ENCODE measurements at places on chromosomes 3 and 15.

GRCh38 chr3:187783098-187783497 is 37.8 kb upstream of the BCL6 start:
- H3K27me3 ChIP-seq: peaks cover 2% of the 10 kb centered on the region
- peaks cover 23% of the 10 kb centered on the region for H3K4me1 ChIP-seq
- no peaks in the 10 kb centered on the region for H3K36me3 ChIP-seq
- peak overlapping the region; percentile 68 for H3K4me3 ChIP-seq

DNA sequence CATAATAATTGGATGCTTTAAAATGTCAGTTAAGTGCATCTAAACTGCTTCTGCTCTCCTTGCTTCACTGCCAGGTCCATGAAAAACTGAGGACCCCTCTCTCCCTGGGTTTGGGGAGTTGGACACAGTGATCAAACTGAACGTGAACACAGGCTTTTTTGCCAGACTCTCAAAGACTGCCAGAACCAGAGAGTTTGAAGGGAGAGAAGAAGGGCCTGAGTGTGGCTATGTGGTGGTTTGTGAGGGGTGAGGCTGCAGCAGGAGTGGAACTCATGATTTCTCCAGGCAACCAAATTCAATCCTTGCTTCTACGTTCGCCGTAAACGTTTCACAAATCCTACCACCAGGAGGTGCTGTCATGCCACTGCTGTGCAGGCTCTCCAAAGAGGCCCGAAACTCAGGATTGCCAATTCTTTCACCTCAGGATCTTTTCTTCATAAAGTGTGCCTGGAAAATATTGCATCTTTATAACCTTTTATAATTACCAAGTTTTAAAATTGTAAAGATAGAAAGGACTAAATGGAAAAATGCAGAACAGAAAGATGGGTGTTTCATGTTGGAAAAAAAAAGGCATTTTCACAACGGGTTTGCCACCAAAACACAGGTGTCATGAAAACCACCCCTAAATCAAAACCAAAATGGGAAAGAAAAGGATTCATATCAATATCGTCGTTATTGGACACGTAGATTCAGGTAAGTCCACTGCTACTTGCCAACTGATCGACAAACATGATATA is 19.7 kb downstream of the TM4SF4 start:
- H3K4me3 ChIP-seq: peak overlapping the region; percentile 22
- peaks cover 3% of the 10 kb centered on the region for H3K27me3 ChIP-seq
- H3K27ac ChIP-seq: no peak overlapping the region
- no peaks in the 10 kb centered on the region for H3K36me3 ChIP-seq
- peak; percentile 46 for DNase-seq
- peaks cover 36% of the 10 kb centered on the region for H3K4me1 ChIP-seq

GRCh38 chr3:108342837-108343486 is 46.6 kb downstream of the HHLA2 start:
- H3K27me3 ChIP-seq: peaks cover 4% of the 10 kb centered on the region
- no peak overlapping the region for H3K27ac ChIP-seq
- peak; percentile 4 for DNase-seq
- no peak overlapping the region for H3K4me3 ChIP-seq
- peaks cover 7% of the 10 kb centered on the region for H3K4me1 ChIP-seq

GRCh38 chr15:94206463-94207167 is 24.7 kb upstream of the MCTP2 start:
- DNase-seq: peak; percentile 92
- H3K27ac ChIP-seq: peak overlapping the region; percentile 81
- no peaks in the 10 kb centered on the region for H3K27me3 ChIP-seq
- H3K36me3 ChIP-seq: 0 out of 2 replicates have a peak, but pooled peaks cover 5% of the 10 kb centered on the region
- peaks cover 16% of the 10 kb centered on the region for H3K4me1 ChIP-seq

DNA sequence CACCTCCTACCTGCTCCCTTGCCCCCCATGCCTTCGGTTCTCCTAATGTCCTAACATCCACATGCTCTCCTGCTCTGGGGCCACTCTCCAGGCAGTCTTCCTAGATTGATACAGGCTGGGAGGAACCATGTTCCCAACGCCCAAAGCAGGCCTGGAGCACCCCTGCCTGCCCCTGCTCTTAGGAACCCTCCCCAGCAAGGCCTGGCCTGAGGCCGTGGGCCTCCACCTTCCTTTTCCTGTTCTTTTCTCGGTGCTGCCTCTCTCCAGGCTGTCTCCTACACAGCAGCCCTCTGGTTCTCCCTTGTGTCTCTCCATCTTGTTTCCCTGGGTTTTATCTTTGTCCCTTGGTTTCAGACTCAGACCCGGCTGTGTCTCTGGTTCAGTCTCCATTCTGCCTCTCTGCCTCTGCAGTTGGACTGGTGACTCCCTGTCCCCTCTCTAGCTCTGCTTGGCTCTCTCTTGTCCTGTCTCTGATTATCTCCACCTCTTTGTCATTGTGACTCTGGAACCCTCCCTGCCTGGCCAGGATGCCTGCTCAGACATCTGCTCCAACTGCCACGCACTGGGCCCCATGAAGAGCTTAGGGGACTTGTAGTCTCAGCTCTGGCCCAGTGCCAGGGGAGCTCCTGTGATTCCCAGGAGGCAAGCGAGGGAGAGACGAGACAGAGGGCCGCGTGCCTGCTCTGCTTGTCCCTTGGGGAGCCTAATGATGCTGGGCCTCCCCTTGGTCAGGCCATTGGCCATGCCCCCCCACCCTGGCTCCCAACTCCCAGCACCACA is 26.0 kb upstream of the RPL29 start:
- H3K4me1 ChIP-seq: peaks cover 33% of the 10 kb centered on the region
- no peak for DNase-seq
- H3K4me3 ChIP-seq: no peak overlapping the region
- H3K27ac ChIP-seq: peak overlapping the region; percentile 69
- no peaks in the 10 kb centered on the region for H3K36me3 ChIP-seq
- peaks cover 1% of the 10 kb centered on the region for H3K27me3 ChIP-seq

DNA sequence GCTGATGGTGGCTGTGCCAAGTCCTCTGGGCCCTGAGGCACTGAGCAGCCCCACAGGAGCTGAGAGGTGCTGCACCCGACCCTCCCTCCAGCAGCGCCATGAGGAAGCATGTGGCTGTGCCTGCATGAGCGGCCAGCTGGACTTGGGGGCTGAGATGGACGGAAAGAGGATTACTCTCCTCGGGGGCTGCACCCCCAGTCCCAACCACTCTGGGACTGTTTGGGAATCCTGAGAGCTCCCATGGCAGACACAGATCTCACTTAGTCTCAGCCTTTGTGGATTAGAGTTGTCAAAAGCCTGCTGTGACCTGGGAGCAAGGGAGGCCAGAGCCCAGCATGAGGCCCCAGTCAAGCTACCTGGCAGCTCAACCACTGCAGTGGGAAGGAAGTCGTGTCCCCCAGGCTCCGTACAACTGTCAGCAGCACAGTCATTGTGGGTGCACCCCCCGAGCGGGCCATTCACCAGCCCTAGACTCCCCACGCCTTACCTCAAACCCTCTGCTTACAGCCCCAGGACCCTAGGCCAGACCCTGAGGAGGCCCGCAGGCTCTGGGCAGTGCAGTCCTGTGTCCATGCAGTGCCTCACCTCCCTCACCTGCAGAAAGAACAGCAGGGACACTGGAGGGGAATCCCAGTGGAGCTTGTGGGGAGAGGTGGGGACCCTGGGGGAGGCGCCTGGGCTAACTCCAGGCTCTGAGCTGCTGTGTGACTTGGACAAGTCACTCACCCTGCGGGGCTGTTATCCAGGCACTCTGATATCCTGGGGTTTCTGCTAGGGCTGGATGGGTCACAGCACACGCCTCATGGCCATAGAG is 17.1 kb downstream of the PRR23E start:
- no peak for DNase-seq
- H3K4me3 ChIP-seq: no peak overlapping the region
- peaks cover 40% of the 10 kb centered on the region for H3K27me3 ChIP-seq
- no peaks in the 10 kb centered on the region for H3K36me3 ChIP-seq
- peaks cover 9% of the 10 kb centered on the region for H3K4me1 ChIP-seq

GRCh38 chr15:85541744-85542143 is 161.3 kb downstream of the AKAP13 start:
- DNase-seq: no peak
- H3K36me3 ChIP-seq: peaks cover 25% of the 10 kb centered on the region
- H3K27me3 ChIP-seq: no peaks in the 10 kb centered on the region
- peaks cover 27% of the 10 kb centered on the region for H3K4me1 ChIP-seq
- H3K27ac ChIP-seq: no peak overlapping the region
